ENCODE measurements at places on chromosomes 13 and 19.

DNA sequence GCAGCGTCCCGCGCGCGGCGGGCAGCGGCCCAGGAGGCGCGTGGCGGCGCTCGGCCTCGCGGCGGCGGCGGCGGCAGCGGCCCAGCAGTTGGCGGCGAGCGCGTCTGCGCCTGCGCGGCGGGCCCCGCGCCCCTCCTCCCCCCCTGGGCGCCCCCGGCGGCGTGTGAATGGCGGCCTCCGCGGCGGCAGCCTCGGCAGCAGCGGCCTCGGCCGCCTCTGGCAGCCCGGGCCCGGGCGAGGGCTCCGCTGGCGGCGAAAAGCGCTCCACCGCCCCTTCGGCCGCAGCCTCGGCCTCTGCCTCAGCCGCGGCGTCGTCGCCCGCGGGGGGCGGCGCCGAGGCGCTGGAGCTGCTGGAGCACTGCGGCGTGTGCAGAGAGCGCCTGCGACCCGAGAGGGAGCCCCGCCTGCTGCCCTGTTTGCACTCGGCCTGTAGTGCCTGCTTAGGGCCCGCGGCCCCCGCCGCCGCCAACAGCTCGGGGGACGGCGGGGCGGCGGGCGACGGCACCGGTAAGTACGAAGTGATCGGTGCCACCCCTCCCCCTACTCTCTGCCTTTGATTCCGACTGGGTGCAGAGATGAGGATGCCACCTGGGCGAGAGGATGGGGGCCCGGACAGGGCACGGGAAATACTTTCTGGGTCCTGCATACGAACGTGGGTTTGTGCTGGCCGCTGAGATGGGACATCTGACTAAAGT, 874 bp downstream of the TRIM28 start:
- DNase-seq: peak; percentile 24

GRCh38 chr13:51912511-51913225, 50.9 kb downstream of the CCDC70 start:
- DNase-seq: no peak

GRCh38 chr13:70884196-70884595, 775.9 kb upstream of the KLHL1 start:
- no peak for DNase-seq

GRCh38 chr19:52216401-52216800, 26.5 kb downstream of the PPP2R1A start:
- DNase-seq: no peak

- DNase-seq: no peak
These were observed 28.2 kb upstream of the C13orf46 start for GRCh38 chr13:114002009-114002544.

GRCh38 chr13:80133631-80134261, 207.2 kb downstream of the SPRY2 start:
- peak; percentile 22 for DNase-seq

GRCh38 chr19:4373601-4374497, 26.5 kb downstream of the SH3GL1 start:
- DNase-seq: no peak

DNA sequence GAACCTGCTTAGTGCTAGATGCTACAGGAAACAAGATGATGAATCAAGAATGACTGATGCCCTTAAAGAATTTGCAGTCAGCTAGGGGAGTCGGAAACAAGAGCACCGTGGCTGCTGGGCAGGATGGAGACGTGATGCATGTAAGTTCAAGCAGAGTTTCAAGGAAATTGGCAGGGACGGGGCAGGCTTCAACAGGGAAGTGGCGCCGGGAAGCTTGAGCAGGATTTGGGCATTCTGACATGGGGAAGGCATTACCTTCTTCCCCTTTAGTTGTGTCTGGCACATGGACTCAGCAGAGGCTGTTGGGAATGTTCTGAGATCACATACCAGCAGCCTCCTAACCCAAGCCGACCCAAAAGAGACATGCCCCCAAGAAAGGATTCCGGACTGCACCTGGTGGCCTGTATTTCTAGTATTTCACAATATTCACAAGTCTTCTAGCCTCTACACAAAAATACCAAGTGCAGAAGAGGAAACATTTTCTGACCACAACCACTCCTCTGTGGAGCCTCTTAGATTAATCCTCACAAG, 138.2 kb downstream of the CRYL1 start:
- DNase-seq: no peak

DNA sequence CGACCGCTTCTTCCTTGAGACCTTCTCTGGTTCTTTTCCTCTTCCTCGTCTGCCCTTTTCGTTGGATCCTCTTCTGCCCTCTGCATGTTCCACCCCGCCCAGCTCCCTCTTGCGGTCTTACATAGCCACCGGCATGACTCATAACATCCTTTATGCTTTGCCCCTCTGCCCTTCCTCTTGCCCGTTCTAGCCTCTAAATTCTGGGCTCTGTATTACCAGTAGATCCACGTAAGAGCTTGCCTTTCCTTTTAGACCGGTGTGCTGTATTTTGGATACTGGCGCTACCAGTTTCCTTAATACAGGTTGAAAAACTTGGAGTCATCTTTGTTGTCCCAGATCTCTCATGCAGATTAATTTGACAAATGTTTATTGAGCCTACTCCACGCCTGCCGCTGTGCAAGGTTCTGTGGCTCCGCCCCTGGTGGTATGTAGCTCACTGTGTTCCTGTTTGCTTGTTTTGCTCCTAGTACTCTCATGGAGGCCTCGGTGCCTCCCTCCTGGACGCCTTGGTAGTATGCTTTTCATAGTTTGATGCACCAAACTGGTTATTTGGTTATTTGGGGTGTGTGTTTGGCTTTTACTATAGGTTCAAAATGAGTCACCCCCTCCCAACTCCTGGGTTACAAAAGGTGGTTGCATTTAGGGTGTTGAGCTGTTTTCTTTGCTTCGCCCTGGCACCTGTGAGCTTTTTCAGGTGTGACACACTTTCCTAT, 1.7 kb downstream of the GTF3A start:
- DNase-seq: peak; percentile 55
